ENCODE measurements at places on chromosomes 4 and X.

- peak; percentile 46 for DNase-seq
Observed at GRCh38 chrX:131843987-131844386, 179.1 kb upstream of the STK26 start.

DNA sequence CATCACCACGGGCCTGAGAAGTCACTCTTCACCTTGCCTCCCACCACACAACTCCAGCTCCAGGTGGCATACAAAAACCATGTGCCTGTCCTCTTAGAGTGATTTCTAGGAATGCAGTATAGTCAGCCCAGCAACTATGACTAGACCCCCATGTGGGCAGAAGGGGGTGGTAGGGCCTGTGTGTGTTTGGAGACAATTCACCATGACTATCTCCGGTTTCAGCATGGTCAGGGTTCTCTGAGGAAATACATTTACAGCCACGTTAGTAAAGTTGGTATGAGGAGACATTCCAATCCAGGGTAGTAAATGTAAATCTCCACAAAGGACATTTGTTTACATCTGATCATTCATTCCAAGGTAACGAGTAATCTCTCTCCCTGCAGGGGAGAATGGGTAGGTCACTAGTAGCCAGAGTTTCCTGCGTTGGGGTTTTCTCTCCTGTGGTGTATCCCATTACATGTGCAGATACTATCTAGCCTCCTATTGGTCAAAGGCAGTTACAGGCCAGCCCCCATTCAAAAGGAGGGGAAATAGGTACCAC lies 4.2 kb upstream of the MTMR1 start:
- no peak for DNase-seq

DNA sequence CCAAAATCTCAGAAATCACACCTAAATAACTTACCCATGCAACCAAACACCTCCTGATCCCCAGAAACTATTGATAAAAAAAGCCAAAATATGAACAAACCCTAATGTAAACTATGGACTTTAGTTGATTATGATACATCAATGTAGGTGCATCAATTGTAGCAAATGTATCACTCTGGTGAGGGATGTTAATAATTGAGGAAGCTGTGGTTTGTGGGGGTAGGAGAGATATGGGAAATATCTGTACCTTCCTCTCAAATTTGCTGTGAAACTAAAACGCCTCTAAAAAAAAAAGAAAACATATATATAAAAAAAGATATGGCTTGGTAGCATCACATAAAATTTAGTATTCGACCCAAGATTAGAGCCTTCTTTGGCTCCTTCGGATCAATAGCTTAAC lies 144.3 kb upstream of the CPEB2 start:
- no peak for DNase-seq

DNA sequence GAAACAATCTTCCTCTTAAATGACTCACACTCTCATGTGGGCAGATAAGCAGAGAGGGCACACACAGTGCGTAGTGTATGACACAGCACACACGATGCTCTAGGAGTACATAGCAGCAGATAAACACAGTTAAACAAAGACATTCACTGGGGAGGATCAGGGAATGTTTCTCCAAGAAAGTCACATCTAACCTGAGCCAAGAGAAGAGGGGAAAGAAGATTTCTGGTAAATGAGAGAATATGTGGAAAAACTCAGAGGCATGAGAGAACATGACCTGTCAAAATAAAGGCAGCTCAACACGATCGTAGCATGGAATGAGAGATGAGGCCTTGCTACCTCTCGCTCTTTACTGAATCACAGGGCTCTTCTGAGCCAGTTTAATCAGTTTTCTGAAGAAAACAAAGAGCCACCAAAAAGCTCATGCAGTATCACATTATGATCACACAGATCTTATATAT lies 251.0 kb downstream of the ANK2 start:
- DNase-seq = peak; percentile 3

GRCh38 chr4:5930876-5931275 lies 38.0 kb upstream of the CRMP1 start:
- DNase-seq = no peak

GRCh38 chr4:169582706-169583105 lies 29.7 kb downstream of the NEK1 start:
- no peak for DNase-seq

- DNase-seq = no peak
Observed at GRCh38 chr4:39320381-39321115, 45.6 kb downstream of the RFC1 start.

DNA sequence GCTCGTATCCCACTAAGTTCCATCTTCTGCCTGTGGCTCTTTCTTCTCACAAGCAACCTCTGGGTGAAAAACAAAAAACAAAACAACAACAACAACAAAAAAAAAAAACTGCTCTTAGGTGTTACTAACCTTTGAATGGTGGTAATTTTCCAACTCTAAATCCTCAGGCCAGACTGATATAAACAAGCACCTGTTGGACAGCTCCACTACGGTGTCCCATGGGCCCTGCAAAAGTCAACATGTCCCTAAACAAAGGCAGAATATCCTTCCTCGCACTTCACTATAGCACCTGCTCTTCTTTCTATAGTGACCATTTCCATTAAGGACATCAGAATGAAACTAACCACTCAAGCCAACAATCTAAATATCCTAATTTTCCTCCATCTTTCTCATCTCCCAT lies 54.6 kb upstream of the PARM1 start:
- no peak for DNase-seq

Measured in erythroblast (primary cell).